Foreskin fibroblast (primary cell): ENCODE measurements at places on chromosomes 6 and 20.

- DNase-seq, result no peak
These were observed 259.1 kb downstream of the LY86 start for GRCh38 chr6:6847591-6847990.

- DNase-seq, result no peak
These were observed 102.6 kb upstream of the MLN start for GRCh38 chr6:33906439-33906838.

DNA sequence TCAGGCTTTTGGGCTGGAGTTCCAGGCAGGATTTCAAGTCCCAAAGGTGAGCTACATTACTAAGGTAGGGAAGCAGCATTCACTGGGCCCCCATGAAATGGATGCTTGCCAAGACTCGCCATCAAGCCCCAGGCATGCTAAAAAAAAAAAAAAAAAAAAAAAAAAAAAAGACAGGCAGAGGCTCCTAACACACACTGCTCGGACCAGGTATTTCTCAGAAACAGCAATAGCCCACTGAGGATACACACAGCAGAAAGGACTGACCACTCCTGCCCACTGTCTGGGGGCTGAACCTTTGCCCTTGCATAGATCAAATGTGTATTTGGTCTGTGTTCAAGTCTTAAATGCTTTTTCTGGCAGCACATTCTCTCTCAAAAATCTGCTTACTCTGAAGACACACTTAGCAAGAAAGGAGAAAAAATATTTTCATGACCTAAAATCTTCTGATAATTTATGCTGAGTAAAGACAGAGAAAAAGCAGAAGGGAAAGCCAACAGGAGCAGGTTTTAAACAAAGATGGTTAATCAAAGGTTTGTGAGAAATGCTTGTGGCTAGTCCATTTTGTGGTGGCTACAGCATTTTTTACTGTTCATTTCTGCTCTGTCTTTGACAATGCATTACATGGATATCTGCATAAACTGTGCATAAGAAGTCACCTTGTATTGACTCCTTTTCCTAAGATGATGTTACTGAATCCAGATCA is 37.9 kb upstream of the BEND6 start:
- DNase-seq, result no peak

GRCh38 chr20:56222945-56223344 is 25.6 kb upstream of the MC3R start:
- DNase-seq, result no peak

GRCh38 chr6:43180985-43181384 is 1.0 kb upstream of the CUL9 start:
- no peak for DNase-seq

- DNase-seq, result peak; percentile 79
These were observed 263.0 kb downstream of the FOXC1 start for GRCh38 chr6:1872649-1873131.

GRCh38 chr6:26478985-26479278 is 21.2 kb upstream of the BTN1A1 start:
- no peak for DNase-seq
